ENCODE measurements at places on chromosomes 6 and 20.

GRCh38 chr6:26416288-26416687, 14.2 kb downstream of the BTN3A1 start:
- DNase-seq, result no peak

DNA sequence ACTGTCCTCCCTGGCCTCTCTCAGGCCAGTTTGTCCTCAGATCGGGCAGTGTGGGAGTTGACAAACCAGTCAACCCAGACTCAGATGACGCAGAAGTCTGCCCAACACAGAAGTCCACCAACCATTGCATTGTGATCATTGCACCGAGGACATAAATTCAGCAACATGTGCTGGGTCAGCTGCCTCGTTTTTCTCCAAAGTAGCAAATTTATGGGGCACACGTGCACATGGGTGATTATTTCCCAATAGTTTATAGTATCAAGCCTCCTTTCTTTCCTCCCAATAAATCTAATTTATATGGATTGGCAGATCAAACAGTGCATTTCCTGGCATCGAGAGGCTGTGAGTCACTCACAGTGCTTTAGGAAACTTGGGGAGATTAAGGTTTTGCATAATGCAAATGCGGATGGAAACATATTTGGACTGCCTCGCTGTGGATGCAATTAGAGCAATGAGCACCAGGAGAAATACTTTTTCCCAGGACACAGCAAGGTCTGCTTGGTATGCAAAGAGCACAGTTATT, 413.7 kb upstream of the SULF2 start:
- DNase-seq, result peak; percentile 3

DNA sequence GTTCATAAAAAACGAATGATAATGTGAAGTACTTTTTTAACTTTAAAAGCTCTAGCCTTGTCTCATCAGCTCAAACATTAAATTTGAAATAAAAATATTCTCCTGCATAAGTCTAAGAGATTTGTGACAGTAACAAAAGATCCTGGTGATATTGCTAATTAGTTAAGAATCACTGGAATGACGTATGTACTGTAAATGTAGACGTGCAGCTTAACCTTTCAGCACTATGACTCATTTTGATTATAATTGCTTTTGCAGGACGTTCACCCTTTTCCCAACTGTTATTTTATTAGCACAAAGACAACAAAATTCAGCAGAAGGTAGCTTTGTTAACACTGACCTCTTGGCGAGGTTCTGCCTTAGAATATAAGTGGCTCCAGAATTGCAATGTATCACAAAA, 68.6 kb downstream of the TENT5A start:
- no peak for DNase-seq

- no peak for DNase-seq
Measured at GRCh38 chr6:19632230-19632629, 204.9 kb upstream of the ID4 start.

DNA sequence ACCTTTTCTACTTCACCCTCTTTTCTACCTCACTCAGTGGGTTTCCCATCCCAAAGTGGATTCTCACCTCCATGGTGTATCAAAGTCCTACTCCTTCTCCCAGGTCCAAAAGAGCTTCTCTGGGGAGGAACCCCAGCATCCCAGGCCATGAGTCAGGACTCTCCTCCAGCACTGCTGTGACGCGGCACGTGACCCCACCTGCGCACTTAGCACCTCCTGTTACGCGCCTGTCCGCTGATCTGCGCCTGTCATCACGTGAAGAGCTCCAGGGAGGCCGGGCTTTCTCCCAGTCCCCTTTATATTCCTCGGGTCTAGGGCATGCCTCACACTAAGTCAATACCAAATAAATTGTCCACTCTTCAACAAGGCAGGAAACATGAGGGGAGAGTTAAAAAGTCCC, 226.9 kb upstream of the QKI start:
- no peak for DNase-seq

DNA sequence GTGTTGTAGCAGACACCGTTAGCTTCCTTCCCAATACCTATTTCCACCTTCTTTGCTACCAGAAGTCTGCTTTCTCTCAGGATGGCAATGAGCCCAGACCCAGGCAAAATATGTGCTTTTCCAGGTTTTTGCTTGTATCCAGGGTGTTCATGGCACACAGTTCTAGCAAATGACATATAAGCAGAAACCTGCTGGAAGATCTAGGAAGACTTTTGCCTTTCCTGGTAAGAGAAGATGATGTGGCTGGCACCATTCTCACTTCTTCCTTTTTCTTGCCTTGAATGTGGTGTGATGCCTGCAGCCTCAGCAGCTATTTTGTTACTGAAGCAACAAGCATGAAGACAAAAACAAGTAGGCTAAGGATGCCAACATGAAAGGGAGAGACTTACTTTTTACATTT, 19.2 kb upstream of the TBC1D22B start:
- DNase-seq, result no peak

Data from HFF-Myc (cell line).